ENCODE measurements at places on chromosomes 7 and 10. TPM values are rescaled to one million over a fixed set of nuclear protein-coding genes. Genes with fewer than 3 reads are reported as not detected.

The CRYGN gene
- total RNA-seq, result not detected

The IRF5 gene
- total RNA-seq, result 0.13 TPM

The PTN gene
- total RNA-seq, result 13.2 TPM

The NEURL1 gene
- under 0.01 TPM for total RNA-seq

Data from smooth muscle cell of the pulmonary artery (primary cell).